Stimulated activated CD4-positive, alpha-beta T cell treated with anti-CD3 and anti-CD28 coated beads, Interleukin-2, amount 100 ng/mL, for 4 hours (primary cell): ENCODE measurements at places on chromosomes 2 and 18.

GRCh38 chr2:239792405-239793084 lies 232.6 kb downstream of the NDUFA10 start:
- no peak for DNase-seq

GRCh38 chr18:11119550-11119949 lies 29.8 kb downstream of the PIEZO2 start:
- DNase-seq = no peak

DNA sequence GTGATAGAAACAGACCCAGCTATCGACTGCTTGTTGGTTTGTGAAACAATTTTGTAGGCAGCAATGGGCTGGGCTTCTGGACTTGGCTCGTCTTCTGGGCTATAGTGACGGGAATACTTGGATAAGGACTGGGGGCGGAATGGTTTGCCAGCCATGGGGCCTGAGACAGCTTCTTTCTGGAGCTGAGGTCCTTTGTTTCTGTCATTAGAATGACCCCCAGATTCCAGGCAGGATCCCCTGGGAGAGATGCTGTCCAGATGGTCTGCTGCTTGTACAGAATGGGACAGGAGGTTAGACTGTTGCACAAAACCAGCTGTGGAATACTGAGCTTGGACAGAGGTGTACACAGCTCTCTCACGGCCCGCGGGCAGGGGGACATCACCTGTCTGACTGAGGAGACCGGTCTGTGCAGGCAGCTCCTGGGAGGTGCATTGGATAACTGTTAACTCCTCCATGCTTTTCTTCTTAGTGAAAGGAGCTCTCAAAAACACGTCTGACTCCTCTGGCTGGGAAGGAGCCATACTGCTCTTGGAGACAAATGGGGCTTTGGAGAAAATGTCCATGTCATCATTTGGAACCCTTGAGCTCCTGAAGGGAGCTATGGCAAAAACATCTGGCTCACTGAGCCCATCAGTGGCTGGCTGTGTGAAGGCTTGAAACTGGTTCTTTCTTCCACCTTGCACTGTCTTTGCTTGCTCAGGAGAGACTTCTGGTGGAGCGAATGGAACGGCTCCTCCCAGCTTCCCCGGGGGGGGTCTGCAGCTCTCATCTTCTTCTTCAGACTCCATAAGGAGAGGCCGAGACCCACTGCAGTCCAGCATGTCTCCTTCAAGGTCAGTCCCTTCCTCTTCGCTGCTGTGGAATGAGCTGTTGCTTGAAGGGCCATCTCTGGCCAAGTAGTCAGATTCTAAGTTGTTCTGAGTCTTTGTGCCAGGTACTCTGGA lies 28.6 kb upstream of the NFU1 start:
- DNase-seq = no peak

- DNase-seq = no peak
Observed at GRCh38 chr2:88810017-88810416, 118.5 kb downstream of the RPIA start.

GRCh38 chr2:9950521-9951271 lies 797 bp upstream of the GRHL1 start:
- DNase-seq = no peak

GRCh38 chr2:118168615-118169014 lies 80.3 kb downstream of the INSIG2 start:
- DNase-seq = no peak

- DNase-seq = no peak
Observed at GRCh38 chr2:55311444-55311870, 42.4 kb upstream of the MTIF2 start.

GRCh38 chr2:227536445-227536844 lies 62.2 kb upstream of the SCYGR2 start:
- DNase-seq = no peak
